ENCODE measurements at places on chromosomes 1 and 21.

DNA sequence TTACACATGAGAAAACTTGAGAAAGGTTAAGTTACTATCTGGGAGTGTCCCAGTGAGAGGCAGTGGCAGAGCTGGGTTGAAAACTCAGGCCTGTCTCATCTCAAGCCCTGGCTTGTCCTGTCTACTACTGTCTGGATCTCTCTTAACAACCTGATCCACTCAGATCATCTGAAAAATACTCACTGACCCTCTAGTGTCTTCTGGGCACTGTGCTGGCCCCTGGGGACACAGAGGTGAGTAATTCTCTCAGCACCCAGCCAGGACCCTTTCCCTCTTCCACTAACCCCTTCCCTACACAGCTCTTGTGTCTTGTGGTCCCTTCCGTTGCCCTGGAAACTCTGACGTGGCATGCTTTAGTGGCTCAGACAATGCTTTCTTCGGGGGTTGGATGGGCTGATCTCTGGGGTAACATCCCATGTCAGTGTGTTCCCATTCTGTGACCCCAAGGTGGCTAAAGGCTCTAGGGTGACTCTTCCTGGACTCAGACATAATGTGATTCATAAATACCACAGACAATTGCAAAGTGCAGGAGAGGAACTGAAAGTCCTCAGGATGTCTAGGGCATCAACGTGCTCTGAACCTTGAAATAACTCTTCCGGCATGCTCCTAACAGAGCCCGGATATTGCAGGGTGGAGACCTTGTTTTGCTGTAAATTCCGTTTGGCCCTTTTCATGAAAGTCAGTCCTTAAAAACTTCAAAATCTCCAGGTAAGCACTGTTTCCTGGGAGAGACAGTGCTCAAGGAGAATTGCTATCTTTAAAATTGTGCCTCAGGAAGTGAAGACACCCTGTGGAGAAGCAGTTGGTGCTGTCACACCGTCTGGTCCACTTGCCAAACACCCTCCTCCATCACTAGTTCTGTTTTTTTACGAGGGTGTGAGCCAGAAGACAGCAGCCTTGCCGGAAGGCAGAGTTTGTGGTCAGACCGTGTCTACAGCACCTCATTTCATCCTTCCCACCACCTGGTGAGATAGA is 4.0 kb downstream of the SHISAL2A start:
- DNase-seq: no peak

DNA sequence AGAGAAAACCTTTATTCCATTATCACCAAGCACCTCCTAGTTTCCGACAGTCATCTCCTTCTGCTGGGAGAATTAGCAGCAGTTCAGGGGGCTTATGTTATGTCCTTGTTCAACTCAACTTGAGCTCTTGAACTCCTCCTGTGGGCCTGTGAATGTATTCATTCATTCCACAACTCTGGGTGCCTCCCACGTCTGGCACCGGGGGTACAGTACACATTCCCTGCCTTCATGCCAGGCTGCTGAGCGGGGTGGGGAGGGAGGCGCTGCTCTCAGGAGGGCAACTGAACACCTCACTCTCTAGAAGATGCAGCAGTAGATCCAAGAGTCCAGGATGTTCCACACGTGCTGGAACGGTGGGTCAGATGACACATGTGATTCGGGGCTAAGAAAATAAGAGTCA is 4.3 kb upstream of the MX2 start:
- DNase-seq: no peak

DNA sequence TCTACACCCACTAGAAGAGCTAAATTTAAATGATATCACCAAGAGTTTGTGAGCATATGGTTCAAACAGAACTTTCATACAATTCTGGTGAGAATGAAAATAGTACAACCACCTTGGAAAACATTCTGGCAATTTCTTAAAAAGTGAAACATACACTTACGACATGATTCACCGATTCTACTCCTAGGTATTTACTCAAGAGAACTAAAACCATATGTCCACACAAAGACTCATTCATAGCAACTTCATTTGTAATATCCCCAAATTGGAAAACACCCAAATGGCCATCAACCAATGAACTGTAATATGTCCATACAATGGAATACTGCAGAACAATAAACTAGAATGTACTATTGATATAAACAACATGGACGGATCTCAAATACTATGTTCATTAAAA is 51.2 kb upstream of the ADAM30 start:
- peak; percentile 93 for DNase-seq

DNA sequence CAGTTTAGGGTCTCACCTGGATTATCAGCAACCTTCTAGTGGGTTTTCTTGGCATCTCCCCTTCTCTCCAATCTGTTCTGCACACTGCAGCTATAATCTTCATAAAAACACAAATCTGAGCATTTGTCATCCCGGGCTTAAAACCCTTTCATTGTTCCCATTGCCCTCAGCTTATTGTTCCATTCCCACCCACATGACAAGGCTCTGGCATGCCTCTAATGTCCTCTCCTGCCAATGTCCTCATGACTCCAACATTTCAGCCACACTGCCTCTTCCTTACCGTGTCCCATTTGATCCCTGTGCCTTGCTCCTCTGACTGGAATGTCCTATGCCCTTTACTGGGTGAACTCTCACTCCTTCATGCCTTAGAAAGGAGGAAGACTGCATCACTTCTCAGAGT is 7.5 kb upstream of the DPH2 start:
- no peak for DNase-seq

DNA sequence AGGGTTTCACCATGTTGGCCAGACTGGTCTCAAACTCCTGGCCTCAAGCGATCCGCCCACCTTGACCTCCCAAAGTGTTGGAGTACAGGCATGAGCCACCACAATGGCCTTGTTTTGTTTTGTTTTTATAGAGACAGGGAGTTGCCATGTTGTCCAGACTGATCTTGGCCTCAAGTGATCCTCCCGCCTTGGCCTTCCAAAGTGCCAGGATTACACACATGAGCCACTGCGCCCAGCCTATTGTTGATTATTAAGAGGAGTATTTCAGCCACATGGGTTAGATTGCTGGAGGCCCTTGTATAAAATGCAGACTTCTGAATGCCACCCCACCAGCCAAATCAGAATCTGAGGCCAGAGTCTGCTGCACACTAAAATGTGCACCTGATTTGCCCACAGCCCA is 57.2 kb upstream of the ANGPTL1 start:
- DNase-seq: no peak

DNA sequence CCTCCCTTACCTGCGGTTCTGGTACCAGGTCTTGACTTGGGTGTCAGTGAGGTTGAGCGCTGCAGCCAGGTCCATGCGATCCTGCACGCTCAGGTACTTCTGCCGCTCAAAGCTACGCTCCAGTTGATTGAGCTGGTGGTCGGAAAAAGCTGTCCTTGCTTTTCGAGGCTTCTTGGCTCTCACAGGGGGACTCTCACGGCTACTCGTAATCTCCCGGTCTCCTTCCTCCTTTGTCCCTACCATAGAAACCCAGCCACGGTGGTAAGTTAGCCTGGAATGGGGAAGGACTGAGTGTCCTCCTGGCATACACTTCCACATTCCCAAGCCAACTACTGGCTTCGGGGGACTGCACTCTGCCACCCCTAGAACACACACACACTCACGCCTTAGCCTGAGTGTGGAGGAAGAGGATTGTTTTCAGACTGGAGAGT is 2.6 kb downstream of the BARHL2 start:
- no peak for DNase-seq

DNA sequence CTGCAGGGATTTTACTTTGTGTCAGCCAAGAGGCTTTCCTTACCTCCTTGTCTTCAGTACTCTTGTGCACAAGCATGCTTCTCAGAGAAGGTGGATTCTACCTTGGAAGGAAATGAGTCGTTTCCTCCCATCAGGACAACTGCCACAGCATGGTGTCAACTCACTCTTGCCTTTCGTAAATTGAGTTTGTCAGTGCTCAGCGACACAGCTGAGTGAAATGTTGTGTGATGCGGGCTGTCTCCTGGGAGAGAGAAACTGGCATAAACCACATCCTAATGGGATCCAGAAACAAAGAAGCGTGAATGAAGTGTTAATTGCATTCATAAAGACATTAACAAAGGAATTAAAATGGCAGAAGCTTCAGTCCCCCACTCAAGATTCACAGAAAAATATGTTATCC is 51.5 kb upstream of the SLC22A15 start:
- no peak for DNase-seq

DNA sequence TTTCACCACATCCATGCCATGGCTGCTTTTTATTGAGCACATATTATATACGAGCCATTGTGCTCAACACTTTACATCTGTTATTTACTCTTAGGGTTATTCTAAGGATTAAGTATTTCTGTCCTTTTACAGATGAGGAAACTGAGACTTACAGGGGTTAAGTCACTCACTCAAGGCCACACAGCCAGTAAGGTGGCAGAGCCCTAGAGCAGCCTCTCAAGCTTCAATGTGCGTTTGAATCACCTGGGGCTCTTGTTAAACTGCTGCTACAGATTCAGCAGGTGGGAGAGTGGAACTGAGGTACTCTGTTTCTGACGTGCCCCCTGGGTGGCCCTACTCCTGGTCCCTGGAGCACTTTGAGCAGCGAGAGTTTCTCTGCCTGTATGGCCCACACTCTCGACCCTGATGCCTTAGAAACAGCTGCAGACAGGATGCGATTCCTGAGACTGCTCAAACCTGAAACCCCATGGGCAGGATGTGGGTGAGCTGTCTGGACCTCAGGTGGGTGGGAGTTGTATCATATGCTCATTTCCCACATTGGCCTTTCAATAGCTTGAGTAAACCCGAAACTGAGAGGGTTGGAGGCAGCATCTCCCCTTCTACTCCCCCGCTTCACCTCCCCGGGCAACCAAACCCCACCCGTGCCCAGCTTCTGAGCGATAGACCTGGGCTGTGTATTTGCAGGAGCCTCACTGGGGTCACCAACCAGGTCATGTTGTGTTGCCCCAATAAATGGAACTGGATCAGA is 59.3 kb downstream of the MAN1C1 start:
- DNase-seq: no peak
